ENCODE measurements at places on chromosomes 12 and 14. TPM values are rescaled to one million over a fixed set of nuclear protein-coding genes. Genes with fewer than 3 reads are reported as not detected.

The KRT8 gene
- total RNA-seq = 1.5 TPM

The SYT10 gene
- total RNA-seq = not detected

The IL31 gene
- total RNA-seq = not detected

The CCDC197 gene
- not detected for total RNA-seq

The PRIMA1 gene
- total RNA-seq = not detected

The E2F7 gene
- total RNA-seq = 4.6 TPM

The KRT2 gene
- total RNA-seq = not detected

The NOC4L gene
- 6.8 TPM for total RNA-seq

The KCNMB4 gene
- total RNA-seq = 0.51 TPM

The SLC6A15 gene
- 0.99 TPM for total RNA-seq

The APOLD1 gene
- total RNA-seq = 1.5 TPM

The SMIM41 gene
- total RNA-seq = 2.0 TPM

The STXBP6 gene
- total RNA-seq = 4.5 TPM

The ADSS1 gene
- 2.3 TPM for total RNA-seq

The TAS2R9 gene
- not detected for total RNA-seq

The HOXC5 gene
- not detected for total RNA-seq

The CCDC196 gene
- not detected for total RNA-seq

The RFLNA gene
- total RNA-seq = 0.26 TPM

The CD4 gene
- total RNA-seq = 14.4 TPM

The DDIT3 gene
- total RNA-seq = 265 TPM

The CCDC184 gene
- 0.17 TPM for total RNA-seq

The GPRC5A gene
- 2.3 TPM for total RNA-seq

The SLC7A7 gene
- total RNA-seq = 6.3 TPM

The SRRM4 gene
- total RNA-seq = not detected

The TMEM253 gene
- total RNA-seq = not detected

The PTPRB gene
- 0.66 TPM for total RNA-seq

The PLCZ1 gene
- total RNA-seq = not detected
